ENCODE measurements at places on chromosomes 7 and 10.

- no peak for DNase-seq
Observed at GRCh38 chr10:5453749-5454489, 41.6 kb downstream of the NET1 start.

GRCh38 chr7:44664780-44665461 is 58.5 kb downstream of the OGDH start:
- no peak for DNase-seq

DNA sequence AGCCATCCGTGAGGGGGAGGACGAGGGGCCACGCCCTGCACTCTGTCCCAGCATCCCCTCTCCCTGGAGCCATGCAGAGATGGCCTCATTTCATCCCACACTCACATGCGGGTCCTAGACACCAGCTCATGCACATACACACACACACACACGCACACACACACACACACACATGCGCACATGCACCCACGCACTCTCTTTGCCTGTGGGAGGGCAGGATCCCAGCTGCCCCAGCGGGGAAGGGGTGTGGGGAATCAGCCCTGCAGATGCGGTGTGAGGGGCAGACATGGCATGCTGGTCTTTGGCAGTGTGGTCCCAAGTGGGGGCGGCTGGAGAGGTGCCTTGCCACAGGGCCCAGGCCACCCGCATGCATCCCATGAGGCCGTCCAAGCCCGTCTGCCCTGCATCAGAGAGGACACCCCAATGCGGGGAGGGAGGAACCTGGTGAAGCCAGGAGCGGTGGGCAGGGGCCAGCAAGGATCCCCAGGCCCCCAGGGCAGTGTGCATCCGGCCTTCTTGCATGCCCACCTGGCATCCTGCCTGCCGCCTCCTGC is 68.1 kb downstream of the LHPP start:
- DNase-seq, result no peak

DNA sequence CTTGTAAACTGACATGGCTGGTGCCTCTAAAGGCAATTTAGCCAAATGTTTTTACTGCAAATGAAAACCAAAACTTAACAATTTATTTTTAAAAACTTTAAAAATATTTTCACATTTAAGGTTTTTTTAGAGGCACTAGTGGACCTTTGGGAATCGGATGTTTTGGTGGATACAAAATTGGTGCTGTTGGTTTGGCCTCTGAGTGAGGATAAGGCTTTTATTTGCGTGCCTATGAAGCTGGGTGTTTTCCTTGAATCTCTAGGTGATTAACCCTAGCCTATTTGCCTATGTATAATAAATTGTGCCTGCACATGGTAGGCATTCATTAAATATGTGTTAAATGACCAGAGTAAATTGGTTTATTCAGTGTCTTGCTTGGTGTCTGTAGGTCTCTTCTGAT is 2.9 kb upstream of the SGCE start:
- DNase-seq, result no peak

- no peak for DNase-seq
Observed at GRCh38 chr7:42993038-42993437, 60.9 kb downstream of the MRPL32 start.

DNA sequence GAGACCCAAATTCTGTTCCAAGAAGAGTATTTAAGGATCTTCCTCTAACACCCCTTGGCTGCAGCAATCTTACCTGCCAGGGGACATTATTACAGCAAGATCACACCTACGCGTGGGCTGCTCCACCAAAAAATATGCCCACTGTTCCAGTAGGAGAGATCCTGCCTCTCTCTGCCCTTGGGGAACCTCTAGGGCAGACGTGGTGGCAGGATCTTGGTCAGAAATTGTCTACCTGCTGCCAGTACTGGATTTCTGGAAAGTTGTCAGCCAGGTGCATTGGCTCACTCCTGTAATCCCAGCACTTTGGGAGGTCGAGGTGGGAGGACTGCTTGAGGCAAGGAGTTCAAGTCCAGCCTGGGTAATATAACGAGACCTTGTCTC is 259.0 kb downstream of the CALN1 start:
- DNase-seq, result no peak

DNA sequence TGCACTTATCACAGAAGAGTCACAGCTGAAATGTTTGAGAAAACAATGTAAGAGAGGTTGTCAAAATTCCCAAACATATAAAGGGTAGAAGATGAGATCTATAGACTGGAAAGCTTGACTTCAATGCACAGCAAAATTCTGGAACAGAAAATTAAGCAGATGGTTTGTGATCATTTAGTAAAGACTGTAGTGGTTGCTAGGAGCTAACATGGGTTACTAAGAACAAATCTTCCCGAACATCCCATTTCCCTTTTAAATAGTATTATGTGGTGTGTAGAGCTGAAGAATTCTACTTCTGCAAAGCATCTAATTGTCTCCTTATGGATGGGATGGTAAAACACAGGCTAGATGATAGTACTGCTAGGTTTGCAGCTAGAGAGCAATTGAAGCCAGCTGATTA is 312.3 kb downstream of the CAMK1D start:
- no peak for DNase-seq

DNA sequence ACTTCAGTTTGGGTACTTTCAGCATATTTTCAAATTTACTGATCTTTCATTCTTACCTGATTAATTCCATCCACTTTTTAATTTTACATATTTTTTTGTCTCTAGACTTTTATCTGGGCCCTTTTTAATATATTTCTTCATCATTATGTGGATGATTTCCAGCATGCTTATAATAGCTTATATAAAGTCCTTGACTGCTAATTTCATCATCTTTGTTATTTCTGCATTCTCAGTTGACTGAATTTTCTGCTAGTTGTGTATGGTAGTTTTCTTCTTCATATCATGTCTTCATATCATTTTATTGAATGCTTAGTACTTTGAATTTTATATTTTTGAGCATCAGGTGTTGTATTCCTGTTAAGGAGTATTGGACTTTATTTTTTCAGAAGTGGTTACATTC is 39.6 kb downstream of the STAM start:
- DNase-seq, result no peak

DNA sequence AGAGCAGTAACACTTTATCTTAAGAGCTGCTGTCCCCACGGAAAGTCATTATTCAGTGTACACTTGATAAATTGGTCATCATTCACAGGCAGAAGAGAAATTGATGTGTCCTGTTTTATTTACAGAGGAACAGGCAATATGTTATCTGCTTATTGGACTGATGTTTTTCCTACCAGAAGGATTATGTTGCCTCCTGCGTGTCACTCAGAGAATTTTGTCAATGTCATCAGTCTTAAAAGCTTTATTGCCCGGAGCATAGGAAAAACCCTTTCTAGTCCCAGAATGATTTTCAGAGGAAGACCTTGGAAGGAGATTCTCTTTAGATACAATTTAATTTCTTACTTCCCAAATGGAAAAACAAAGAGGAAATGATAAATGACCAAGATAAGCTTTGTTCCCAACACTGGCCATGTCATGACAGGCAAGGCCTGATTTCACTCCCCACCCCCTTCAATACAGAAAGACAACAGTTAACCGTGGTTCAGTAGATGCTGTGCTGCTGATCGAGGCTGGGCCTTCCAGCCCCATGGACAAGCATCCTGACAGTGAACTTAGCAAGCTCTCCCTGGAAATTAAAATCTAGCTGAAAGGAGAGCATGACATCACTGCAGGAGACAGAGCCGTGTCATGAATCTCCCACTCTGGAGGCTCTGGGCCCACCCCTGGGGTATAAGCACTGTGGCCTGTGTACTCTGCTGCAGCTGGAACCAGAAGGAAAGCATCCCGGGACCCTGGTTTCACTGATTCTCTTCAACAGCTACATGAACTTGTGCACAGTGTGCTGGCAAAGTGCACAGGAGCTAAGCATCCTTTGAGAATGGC is 118.8 kb upstream of the LYZL2 start:
- DNase-seq, result no peak

All from stimulated activated CD4-positive, alpha-beta T cell treated with anti-CD3 and anti-CD28 coated beads, Interleukin-1b, Interleukin-23, amount 100 ng/mL, for 48 hours (primary cell).